ENCODE measurements at places on chromosomes 1 and 21. TPM values are rescaled to one million over a fixed set of nuclear protein-coding genes. Genes with fewer than 3 reads are reported as not detected.

DNA sequence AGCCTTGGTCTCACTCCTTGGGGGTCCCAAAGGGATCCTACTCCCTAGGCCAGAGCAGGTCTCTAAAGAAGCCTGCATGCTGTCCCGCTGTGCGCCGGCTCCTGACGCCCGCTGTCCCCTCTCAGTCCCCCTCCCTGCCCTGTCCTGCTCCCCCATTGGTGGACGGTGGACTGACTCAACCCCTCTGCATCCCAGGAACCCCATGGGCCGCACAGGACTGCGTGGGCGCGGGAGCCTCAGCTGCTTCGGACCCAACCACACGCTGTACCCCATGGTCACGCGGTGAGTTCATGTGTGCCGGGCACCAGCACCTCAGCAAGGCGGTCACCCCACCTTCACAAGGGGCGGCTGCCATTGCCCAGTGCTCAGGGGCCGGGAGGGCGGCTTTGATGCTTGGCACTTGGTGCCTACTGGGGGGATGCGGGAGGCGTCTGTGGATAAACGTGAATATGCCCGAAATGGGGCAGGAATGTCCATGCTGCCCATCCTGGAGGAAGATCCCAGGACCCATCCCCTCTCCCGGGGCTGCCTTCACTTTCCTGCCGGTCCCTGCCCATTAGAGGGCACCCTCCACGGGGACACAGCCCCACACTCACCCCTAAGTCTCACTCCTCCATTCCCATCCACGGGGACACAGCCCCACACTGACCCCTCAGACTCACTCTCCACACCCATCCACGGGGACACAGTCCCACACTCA, 20.2 kb upstream of the LRRC3 start:
- no peaks in the 10 kb centered on the region for H3K27me3 ChIP-seq
- peaks cover 14% of the 10 kb centered on the region for H3K36me3 ChIP-seq
- DNase-seq: no peak
- H3K4me1 ChIP-seq: no peaks in the 10 kb centered on the region

GRCh38 chr1:237932816-237933215, 42.1 kb upstream of the ZP4 start:
- no peaks in the 10 kb centered on the region for H3K27me3 ChIP-seq

DNA sequence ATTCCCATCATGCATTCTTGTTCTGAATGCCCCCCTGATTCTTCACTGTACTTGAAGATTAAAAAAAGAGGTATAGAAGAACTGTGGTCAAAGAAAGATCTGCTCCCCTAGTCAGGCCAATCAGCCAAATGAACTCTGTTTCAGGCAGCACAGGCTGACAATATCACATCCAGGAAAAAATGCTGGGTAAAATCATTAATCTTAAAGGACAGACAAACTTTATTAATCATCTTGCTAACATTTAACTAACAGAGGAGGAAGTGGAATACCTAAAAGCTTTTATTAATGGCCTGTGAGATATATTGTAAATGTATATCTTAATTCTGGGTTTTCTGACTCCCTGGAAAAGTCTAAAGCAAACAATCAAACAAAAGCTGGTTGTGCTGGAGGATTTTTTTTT, 660.5 kb upstream of the PRMT6 start:
- no peaks in the 10 kb centered on the region for H3K36me3 ChIP-seq
- no peak overlapping the region for H3K4me3 ChIP-seq
- no peaks in the 10 kb centered on the region for H3K4me1 ChIP-seq
- H3K27ac ChIP-seq: no peak overlapping the region

DNA sequence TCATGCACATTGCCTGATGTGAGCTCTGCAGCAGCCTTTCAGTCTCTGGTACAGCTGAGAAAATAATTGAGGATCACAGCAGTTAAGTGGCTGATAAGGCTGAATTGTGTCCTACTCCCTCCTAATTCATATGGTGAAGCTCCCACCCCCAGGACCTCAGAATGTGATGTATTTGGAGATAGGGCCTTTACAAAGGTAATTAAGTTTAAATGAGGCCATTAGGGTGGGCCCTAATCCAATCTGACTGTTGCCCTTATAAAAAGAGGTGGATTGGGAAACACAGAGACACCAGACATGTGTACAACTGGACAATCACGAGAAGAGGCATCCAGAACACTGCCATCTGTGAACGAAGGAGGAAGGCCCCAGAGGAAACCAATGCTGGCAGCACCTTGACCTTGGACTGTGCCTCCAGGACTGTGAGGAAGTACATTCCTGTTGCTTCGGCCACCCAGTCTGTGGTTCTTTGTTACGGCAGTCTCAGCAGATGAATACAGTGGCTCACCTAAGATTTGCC, 148.1 kb downstream of the TRABD2B start:
- H3K27me3 ChIP-seq: peaks cover 4% of the 10 kb centered on the region
- H3K4me1 ChIP-seq: no peaks in the 10 kb centered on the region
- H3K27ac ChIP-seq: no peak overlapping the region

The OR2T11 gene
- total RNA-seq: not detected

- H3K36me3 ChIP-seq: no peaks in the 10 kb centered on the region
- H3K27me3 ChIP-seq: no peaks in the 10 kb centered on the region
- no peak overlapping the region for H3K27ac ChIP-seq
Measured at GRCh38 chr1:25844536-25845337, 14.5 kb downstream of the AUNIP start.

DNA sequence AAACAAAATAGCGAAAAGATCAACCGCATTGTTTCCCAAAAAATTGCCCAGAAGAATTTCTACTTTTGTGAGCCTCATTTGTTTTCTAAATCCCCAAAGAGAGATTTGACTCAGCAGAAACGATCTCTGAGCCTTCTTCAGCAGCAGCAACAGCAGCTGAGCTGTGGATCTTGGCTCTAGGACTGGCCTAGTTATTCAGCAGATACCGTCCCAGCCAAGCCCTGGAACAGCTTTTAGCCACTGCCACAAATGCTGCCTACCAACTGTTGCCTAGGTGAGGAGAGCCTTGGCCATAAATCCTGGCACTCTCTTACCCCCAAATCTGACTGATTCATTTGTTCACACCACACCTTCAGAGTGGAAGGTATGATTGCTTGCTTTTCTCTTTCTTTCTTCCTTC, 320.1 kb downstream of the TGFB2 start:
- DNase-seq: no peak
- H3K4me3 ChIP-seq: no peak overlapping the region
- no peak overlapping the region for H3K27ac ChIP-seq
- H3K36me3 ChIP-seq: peaks cover under 1% of the 10 kb centered on the region

The AGT gene
- not detected for total RNA-seq

DNA sequence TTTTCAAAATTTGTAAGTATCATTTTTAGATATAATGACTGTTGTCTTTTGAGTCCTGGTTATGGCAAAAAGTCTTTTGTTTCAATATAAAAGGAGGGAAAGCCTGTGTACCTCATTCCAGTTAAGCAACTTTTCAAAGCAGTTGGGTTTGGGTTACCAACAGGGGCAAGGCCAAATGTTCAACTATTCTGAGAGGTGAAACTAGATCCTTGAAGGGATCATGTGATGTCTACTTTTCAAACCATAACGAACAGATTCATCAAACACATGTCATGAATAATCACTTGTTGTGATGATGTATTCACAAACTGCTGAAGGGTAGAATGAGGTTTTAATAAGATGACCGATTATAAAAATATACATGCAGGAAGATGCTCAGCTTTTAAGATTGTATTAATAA, 171.3 kb downstream of the HHAT start:
- no peak overlapping the region for H3K4me3 ChIP-seq
- no peaks in the 10 kb centered on the region for H3K4me1 ChIP-seq
- no peak for DNase-seq
- no peaks in the 10 kb centered on the region for H3K27me3 ChIP-seq

- peaks cover 34% of the 10 kb centered on the region for H3K4me1 ChIP-seq
- H3K27me3 ChIP-seq: peaks cover 13% of the 10 kb centered on the region
- no peak for DNase-seq
- no peaks in the 10 kb centered on the region for H3K36me3 ChIP-seq
- H3K4me3 ChIP-seq: no peak overlapping the region
Measured at GRCh38 chr21:42679319-42680057, 26.1 kb downstream of the PDE9A start.

GRCh38 chr1:172476218-172476811, 32.4 kb upstream of the PIGC start:
- no peaks in the 10 kb centered on the region for H3K36me3 ChIP-seq
- no peaks in the 10 kb centered on the region for H3K27me3 ChIP-seq
- no peak for DNase-seq

DNA sequence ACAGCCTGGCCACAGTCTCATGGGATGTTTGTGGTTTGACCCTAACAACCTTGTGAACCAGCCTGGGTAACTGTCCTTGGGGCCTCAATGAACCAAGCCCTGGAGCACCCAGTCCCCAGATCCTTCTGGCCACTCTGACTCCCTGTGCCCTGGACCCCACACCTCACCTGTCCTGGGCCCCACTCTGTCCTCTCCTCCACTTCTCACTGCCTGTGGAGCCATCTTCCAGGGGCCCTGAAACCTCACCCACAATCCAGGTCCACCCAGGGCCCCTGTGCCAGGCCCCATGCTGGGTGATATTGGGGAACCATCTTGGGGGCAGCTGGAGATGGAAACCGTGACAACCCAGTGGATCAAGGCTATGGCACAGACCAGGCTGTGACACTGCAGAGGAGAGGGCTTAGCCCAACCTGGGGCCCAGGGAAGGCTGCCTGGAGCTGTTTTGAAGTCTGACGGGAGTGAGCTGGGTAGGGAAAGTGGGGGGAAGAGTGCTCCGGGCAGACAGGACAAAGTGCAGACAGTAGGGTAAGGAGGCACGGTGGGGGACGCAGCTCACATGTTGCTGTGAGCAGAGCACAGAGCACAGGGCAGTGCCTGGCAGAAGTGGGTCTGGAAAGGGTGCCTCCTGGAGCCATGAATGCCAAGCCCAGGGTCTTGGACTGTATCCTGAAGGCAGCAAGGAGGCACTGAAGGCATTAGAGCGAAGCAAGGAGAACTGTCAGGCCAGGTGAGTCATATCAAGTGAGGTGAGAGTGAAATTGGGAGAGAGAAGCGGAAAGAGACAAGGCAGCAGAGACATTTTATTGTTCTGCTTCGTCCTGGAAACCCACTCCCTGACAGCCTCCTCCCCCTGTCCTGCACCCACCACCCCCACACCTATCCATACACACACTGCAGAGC, 12.1 kb upstream of the LRP8 start:
- H3K27ac ChIP-seq: no peak overlapping the region
- no peak for DNase-seq
- peaks cover 14% of the 10 kb centered on the region for H3K4me1 ChIP-seq
- H3K27me3 ChIP-seq: no peaks in the 10 kb centered on the region
- no peaks in the 10 kb centered on the region for H3K36me3 ChIP-seq

The SAMSN1 gene
- 383 TPM for total RNA-seq

The FCAMR gene
- not detected for total RNA-seq

GRCh38 chr1:15180945-15181523, 27.5 kb downstream of the TMEM51 start:
- H3K36me3 ChIP-seq: no peaks in the 10 kb centered on the region
- no peak overlapping the region for H3K4me3 ChIP-seq
- peaks cover 27% of the 10 kb centered on the region for H3K27me3 ChIP-seq

All from natural killer cell treated with Interleukin-12 subunit alpha and Interleukin-12 subunit beta and Interleukin-15 and Interleukin-18, amount 100 ng/mL, for 72 hours (primary cell).